ENCODE measurements at places on chromosomes 3 and 15.

DNA sequence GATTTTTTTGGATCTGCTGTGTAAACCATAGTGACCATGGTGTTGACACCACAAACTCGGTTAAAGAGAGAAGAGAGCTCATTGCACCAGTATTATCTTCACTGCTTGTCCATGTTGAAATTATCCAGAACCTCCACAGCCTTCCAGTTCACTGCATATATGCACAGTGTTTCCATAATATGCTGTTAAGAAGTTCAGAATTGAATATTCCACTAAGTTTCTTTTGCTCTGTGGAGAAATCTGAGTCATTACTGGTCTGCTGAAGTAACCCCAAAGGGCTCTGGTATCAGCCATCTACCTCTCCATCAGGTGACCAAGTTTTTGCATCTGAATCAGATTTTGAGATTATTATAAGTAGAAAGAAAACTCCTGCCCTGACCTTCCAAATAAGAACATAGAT lies 143.5 kb downstream of the LRRC3B start:
- DNase-seq, result no peak

- no peak for DNase-seq
Measured at GRCh38 chr3:124249038-124249437, 257.1 kb upstream of the ROPN1 start.

DNA sequence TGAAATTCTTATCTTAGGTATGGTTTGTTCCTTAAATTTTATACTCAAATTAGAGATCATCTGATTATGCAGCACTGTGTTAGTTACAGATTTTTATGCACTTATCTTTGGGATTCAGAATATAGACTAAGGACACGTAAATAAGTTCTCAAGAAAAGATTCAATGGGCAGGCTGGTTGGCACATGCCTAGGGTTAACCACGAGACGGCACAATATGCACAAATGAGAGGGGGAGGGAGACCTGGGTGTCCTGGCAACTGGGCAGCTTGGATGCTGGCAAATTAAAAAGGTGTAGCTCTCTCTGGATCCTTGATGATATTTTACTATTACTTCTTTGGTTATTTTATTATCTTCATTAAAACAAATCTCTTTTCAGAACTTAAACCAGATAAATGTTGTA lies 672 bp downstream of the AADAC start:
- DNase-seq, result no peak

- no peak for DNase-seq
Measured at GRCh38 chr15:44584162-44584749, 47.3 kb downstream of the EIF3J start.

- DNase-seq, result no peak
Measured at GRCh38 chr3:194184801-194185200, 48.9 kb downstream of the HES1 start.

- DNase-seq, result no peak
Measured at GRCh38 chr15:69718916-69719315, 266.3 kb downstream of the RPLP1 start.

Measured in neuronal stem cell (in vitro differentiated cells).